Nephron progenitor cell (in vitro differentiated cells): ENCODE measurements at places on chromosomes 7 and 10.
A peak's percentile ranks its signal among the peaks of the same experiment; 100 is the strongest.

DNA sequence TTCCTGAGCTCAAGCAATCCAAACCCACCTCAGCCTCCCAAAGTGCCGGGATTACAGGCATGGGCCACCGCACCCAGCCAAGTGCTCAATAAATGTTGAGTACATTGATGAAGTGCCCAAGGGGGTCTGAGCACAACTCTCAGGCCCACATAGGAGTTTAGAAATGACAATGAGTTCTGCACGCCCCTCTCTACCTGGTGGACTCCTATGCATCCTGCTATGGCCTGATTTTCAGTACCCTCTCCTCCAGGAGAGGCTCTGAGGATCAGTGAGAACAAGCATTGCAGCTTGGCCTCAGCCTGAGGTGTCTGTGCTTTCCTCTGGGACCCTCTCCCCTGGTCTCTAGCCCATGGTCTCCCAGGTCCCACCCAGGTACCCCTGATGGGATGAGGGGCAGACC is 20.9 kb upstream of the GRIFIN start:
- H3K4me1 ChIP-seq = peaks cover 78% of the 10 kb centered on the region
- DNase-seq = no peak
- H3K27ac ChIP-seq = peak overlapping the region; percentile 51

DNA sequence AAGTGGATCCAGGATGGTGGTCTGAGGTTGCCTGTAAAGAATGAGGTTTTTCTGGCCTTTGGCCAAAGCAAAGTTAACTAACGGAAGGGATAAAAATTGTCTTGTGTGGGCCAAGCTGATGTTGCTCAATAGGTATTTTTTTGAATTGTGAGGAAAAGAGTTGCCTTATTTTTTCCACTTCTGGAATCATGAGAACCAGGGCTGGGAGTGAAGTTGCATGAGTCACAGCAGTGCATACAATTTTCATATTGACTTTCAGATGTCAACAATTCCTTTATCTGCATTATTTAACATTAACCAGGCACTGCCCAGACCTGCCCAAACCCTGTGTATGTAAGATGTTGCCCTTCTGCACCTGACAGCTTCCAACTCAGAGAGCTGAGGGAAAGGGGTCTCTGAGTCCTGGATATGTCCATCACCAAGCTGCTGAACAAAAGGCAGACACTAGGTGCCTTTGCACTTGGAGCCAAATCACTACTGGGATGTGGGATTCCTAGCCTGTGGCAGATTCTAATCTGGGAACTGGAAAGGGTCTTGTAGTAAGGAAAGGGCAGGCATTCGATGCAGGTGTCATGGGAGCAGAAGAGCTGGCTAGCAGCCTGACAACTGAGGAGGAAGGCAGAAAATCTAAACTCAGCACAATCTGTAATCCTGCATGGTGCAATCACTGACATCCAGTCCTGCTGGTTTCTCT is 52.3 kb upstream of the SLC35B4 start:
- no peaks in the 10 kb centered on the region for H3K4me1 ChIP-seq
- DNase-seq = no peak
- peaks cover 37% of the 10 kb centered on the region for H3K27me3 ChIP-seq
- H3K36me3 ChIP-seq = no peaks in the 10 kb centered on the region
- H3K27ac ChIP-seq = no peak overlapping the region
- H3K4me3 ChIP-seq = no peak overlapping the region

DNA sequence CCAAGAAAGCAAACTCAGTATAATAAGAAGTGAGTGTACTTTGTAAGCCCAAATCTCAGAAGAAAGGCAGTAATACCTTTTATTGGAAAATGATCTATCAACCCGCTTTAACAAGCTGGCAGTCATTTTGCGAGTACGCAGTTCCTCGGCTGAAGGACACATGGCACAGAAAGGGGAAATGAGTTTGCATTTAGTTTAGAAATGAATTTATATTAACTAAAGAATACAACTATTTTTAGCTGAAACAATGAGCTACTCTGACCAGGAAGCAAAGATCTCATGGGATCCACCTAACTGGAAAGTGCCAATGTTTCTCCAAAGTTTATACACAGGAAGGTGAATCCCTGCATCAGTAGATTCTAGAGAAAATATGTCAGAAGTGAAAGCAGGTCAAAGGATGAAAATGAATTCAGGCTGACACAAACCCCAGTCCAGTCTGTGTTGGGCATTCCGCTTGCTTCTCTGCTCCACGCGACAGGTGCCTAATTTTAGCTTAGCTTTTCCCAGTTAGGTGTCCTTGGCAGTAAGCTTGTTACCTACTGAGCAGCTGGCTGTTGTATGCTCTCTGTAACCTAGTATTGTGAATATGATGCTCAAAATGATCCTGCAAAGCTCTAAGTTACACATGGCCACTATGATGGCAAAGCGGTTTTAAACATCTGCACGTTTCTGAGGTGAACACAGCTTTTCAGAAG is 112.8 kb downstream of the LARP4B start:
- H3K27ac ChIP-seq = no peak overlapping the region
- H3K27me3 ChIP-seq = no peaks in the 10 kb centered on the region
- H3K4me3 ChIP-seq = no peak overlapping the region
- H3K36me3 ChIP-seq = peaks cover 65% of the 10 kb centered on the region
- no peaks in the 10 kb centered on the region for H3K4me1 ChIP-seq

DNA sequence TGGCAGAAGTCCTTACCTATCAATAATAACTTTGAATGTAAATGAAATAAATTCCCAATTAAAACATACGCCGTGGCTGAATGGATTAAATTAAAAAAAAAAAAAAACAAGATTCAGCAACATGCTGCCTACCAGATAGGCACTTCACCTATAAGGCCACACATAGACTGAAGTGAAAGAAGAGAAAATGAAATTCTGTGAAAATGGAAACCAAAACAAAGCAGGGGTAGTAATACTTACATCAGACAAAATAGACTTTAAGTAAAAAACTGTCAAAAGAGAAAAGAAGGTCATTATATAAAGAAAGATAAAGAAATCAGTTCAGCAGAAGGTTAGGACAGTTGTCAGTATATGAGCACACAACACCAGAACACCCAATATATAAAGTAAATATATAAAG is 55.3 kb downstream of the TCAF1 start:
- no peak overlapping the region for H3K27ac ChIP-seq
- H3K36me3 ChIP-seq = peaks cover 15% of the 10 kb centered on the region
- H3K4me1 ChIP-seq = no peaks in the 10 kb centered on the region
- no peak overlapping the region for H3K4me3 ChIP-seq
- no peak for DNase-seq

GRCh38 chr7:2120251-2120660 is 112.5 kb downstream of the MAD1L1 start:
- H3K27ac ChIP-seq = no peak overlapping the region
- no peak for DNase-seq
- H3K36me3 ChIP-seq = no peaks in the 10 kb centered on the region
- H3K4me1 ChIP-seq = peaks cover 44% of the 10 kb centered on the region
- no peak overlapping the region for H3K4me3 ChIP-seq

- H3K36me3 ChIP-seq = peaks cover 17% of the 10 kb centered on the region
- no peak for DNase-seq
- no peak overlapping the region for H3K27ac ChIP-seq
- peaks cover 19% of the 10 kb centered on the region for H3K27me3 ChIP-seq
- H3K4me1 ChIP-seq = peaks cover 30% of the 10 kb centered on the region
These were observed 68.0 kb downstream of the SH3PXD2A start for GRCh38 chr10:103787331-103787730.

- H3K27ac ChIP-seq = no peak overlapping the region
- peaks cover 21% of the 10 kb centered on the region for H3K4me1 ChIP-seq
- H3K27me3 ChIP-seq = peaks cover 23% of the 10 kb centered on the region
- DNase-seq = no peak
- no peaks in the 10 kb centered on the region for H3K36me3 ChIP-seq
- H3K4me3 ChIP-seq = no peak overlapping the region
These were observed 258.1 kb downstream of the PAXIP1 start for GRCh38 chr7:154744861-154745258.

DNA sequence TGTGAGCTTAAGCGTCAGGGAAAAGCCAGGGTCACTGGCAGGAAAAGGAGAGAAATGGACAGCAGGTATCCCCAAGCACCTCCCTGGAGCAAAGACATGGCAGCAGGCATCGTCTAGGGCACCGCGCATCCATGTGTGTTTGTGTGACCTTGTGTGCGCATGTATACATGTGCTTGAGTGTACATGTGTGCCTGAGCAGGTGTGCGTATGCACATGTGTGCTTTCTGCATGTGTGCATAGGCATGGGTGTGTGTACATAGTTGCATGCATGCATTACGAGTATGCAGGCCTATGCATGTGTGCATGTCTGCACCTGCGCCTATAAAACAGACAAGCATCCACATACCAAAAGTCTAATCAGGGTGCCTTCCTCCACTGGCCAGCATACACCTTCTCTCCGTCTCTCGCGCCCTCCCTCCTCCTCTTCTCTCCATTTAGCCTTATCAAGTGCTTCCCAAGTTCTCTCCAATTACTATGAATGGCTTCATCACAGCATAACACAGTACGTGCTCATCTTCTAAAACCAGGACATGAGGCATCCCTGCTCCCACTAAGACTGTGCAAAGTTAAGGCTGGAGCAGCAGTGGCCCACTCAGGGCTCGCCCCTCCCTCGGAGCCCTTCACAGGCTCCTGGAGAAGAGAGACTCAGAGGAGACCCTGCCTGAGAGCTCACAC is 30.6 kb downstream of the RASGEF1A start:
- no peak overlapping the region for H3K4me3 ChIP-seq
- H3K4me1 ChIP-seq = no peaks in the 10 kb centered on the region
- peaks cover 68% of the 10 kb centered on the region for H3K27me3 ChIP-seq

GRCh38 chr7:2663121-2663886 is 24.7 kb upstream of the AMZ1 start:
- DNase-seq = no peak
- H3K4me3 ChIP-seq = no peak overlapping the region
- H3K36me3 ChIP-seq = no peaks in the 10 kb centered on the region
- H3K27ac ChIP-seq = peak overlapping the region; percentile 71
- no peaks in the 10 kb centered on the region for H3K4me1 ChIP-seq
